Vagina (tissue), 2 donors: ENCODE measurements at places on chromosomes 4 and X.

GRCh38 chr4:80029364-80029763 is 43.7 kb downstream of the ANTXR2 start:
- no peak for DNase-seq

DNA sequence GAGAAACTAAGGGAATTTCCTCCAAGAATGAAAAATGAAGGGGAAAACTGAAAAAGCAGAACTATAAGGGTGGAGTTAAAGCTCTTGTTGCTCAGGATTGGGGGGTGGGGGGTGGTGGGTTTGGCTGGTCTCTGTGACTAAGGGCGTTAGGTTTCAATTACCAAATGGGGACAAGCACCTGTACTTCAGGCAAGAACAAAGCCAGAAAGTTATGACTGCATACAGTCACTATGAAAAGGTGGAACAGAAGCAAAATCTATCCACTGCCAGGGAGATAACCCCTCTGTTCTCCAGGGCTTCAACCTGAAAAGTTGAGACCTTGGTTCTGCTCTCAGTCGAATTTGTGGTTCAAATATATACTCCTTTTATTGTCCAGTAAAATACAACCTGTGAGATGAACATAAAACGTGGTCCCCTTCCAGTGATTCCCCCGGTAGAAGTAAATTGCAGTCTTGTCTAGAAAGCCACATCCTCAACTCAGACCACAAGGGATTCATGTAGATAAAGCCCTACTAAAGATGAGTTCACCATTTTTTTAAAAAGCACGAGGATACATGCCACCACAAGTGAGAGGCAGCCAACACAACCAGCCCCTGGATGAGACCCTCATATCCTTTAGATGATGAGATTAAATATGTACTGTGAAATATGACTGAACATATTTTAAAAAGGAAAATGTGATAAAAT is 257.1 kb upstream of the RPS6KA3 start:
- no peak for DNase-seq

DNA sequence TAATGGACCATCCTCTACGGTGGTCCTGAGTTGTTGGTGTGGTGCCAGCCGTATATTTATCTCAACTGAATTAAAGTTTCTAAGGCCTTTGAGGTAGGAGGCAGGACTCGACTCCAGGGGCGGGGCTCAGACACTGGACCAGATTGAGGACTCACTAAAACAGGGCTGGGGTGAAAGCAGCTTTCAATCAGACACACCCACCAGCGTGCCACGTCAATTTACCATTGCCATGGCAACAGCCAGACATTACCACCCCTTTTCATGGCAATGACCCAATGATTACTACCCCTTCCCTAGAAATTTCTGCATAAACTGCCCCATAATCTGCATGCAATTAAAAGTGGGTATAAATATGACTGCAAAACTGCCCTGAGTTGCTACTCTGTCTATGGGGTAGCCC is 6.7 kb upstream of the TLR1 start:
- DNase-seq, result no peak

DNA sequence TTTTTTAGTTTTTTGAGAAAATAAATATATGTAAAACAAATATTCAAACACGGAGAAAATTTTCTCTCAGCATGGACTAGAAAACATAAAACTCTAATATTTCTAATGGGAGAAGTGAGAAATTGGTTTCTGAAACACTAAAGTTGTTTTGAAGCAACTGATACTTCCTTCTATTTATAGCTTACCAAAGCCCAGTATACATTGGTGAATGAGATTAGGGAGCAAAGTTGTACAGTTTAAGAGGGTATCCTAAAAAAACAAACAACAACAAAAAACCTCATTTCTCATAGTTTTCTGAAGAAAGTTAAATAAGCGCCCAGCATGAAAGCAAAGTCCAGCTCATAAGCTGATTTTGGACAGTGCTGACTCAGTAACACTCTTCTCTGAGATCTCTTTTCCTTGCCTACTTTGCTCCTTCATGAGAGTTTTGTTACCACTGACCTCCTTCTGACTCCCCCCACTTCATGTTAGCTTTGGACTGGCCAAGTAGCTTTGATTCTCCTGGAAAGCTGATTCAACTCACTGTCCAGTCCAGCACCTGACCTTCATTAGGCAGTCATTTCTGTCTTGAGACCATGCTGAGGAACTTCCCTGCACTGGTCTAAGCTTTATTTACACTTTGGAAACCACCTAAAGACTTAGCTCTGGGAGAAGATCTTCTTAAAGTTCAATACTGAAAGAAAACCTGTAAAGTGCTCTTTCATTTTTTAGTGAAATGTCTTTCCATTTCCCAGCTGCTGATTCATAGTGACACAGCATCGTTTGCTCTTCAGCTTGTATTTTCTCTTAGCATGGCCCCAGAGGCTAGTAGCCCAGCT is 21.8 kb upstream of the P2RY10 start:
- no peak for DNase-seq

DNA sequence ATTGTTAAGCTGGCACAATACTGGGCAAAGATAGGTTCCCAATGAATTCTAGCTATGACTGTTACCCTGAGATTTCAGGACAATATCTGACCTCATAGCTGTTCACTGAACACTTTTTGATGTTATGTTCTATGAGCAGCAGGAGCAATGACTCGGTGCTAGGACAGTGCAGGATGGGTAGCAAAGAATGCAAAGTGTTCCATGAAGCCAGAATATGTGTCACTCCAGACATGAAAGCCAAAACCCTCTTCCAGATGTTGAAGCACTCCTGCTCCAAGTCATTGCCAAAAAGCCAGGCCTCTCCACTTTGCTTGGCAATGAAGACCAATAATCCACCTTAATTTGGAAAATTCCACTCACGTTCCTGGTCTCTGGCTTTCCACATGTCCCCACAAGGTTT is 300.9 kb upstream of the CPEB2 start:
- no peak for DNase-seq

DNA sequence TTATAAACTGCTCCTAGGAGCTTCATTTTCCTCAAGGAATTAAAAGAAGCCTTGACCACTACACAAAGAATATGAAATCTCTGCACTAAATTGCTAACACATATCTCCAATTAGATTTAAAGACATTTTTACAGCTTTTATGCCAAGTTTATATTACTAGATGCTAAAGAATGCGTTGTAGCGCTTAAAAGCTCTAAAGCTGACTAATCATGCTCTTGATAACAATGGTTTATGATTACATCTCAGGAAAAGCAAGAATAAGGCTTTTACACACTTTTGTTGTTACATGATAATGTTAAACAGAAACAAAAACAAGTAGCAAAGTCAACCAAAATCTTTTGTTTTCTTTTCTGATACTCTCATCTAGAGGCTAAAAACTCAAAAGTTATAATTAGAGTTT is 44.7 kb downstream of the SLC10A7 start:
- no peak for DNase-seq

DNA sequence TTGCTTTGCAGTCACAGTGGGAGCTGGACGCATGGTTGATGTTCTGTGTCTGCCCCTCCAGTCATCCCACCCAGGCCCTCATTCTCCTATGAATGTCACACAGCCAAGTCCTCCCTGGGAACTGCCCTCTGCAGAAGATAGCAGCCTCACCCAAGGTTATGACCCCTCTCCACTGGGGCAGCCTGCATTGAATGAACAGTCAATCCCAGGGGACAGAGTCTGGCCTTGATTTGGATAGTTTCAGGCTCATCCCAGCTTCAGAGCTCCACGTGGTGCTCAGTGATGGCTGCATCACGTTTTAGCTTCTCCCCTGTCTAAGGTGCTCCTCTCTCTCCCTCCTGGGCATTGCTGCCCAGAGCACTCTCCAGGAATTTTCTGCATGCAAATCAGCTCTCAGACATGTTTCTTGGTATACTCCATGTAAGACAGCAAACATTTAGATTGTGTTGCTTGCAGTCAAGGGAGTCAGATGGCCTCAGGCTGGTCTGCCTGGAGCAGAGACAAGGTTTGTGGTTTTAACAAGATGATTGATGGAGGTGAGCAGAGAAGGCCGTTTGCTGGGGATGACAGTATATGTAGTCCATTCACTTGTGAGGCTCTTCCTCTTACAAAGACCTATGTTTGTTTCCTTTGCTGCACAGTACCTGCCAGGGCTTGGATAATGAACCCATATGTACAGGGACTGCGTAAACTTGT is 56.1 kb upstream of the MSX1 start:
- no peak for DNase-seq

- no peak for DNase-seq
Measured at GRCh38 chr4:14022456-14022855, 394.9 kb upstream of the BOD1L1 start.

DNA sequence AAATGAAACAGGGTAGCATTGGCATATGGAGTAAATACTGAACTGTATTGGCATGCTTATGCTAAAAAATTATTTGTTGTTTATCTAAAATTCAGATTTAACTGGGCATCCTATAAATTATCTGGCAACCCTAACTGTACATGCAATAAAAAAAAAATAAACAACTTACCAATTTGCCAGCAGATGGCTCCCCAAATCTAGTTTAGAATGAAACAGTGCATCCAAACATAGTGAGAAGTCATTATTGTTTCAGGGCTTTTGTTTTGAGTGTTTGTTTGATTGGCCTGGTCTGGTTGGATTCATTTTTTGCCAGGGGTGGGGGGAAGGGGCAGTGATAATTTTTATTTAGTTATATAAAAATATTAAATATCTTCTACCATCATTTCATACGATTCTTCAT is 12.8 kb upstream of the NSUN7 start:
- DNase-seq, result no peak

- DNase-seq, result no peak
Measured at GRCh38 chr4:74540193-74540592, 95.3 kb downstream of the AREG start.

- no peak for DNase-seq
Measured at GRCh38 chrX:38163193-38163592, 57.5 kb downstream of the SRPX start.

DNA sequence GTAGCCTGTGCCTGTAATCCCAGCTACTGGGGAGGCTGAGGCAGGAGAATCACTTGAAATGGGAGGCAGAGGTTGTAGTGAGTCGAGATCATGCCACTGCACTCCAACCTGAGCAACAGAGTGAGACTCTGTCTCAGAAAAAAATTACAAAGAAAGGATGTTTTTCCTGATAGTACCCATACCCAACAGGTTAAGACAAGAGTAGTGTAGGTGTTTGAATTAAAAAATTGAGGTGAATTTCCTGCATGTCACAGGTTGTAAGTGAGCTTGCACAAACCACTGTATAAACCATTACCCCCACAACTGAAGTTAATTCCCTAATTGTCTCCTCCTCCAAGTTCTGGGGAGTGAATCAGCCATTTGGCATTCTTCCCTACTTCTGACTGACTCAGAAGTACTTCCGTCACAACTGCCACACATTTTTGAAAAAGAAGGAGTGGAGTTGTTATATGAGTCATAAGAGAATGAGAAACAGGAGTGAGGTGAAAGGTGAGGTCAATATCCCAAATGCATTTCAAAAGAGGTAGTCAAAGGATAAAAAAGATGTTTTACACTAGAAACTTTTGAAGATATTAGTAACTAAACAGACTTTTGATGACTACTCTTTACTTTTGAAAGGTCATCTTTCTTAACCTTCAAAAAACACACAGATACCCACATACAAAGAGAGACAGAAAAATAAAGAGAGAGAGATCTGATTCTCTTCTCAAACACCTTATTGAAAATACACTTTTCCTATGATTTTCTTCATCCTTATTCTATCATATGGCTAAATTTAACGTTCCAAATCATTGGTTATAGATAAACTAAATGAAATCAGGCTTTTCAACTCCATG is 134.5 kb downstream of the BTC start:
- no peak for DNase-seq

DNA sequence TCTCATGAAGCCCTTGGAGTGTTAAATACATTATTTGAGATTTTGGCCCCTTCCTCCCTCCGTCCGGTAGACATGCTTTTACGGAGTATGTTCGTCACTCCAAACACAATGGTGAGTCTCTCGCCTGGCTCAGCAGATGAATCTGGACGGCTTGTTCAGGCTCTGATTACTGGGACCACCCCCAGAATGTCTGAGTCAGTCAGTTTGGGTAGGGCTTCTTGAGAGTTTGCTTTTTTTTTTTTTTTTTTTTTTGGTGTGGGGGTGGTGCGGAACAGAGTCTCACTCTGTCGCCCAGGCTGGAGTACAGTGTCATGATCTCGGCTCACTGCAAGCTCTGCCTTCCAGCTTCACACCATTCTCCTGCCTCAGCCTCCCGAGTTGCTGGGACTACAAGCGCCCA is 62.4 kb upstream of the MSANTD1 start:
- no peak for DNase-seq

- DNase-seq, result no peak
Measured at GRCh38 chr4:39354254-39354552, 12.0 kb downstream of the RFC1 start.

DNA sequence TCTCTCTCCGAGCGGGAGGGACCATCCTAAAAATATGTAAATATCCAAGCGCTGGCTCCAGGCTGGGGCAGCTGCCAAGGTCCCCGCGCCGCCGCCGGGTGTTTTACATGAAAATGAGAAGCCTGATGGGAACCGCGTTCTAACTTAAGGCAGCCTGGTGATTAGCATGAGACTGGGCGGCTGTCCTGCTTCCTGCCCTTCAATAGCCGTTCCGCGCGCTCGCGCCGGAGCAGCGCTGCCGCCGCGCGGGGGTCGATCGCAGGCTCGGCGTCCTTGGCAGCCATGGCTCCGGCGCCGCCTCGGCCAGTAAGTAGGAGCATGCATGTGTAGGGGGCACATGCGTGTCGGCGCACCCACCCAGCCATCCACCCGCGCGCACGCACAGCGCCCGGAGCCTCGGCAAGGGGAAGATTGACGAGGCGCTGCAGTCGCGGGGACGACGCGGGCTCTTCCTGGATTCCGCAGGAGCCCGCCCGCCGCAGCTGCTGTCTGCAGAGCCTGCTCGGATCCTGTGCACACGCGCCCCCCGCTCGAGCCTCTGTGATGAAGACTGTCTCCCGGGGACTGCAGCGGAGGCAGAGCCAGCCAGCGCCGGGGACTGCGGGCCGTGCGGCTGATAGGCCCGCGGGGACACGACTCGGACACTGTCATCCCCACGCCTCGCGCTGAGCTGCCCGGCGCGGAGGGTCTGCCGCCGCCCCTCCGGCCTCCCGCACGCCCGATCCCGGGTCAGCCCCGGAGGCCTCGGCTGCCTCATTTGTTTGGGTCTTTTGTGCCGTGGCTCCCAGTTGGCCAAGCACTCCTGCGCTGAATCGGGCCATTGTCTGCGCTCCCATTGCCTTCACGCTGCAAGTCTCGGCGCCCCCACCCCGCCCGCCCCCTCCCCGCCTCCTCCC is 734 bp downstream of the STOX2 start:
- DNase-seq, result no peak

DNA sequence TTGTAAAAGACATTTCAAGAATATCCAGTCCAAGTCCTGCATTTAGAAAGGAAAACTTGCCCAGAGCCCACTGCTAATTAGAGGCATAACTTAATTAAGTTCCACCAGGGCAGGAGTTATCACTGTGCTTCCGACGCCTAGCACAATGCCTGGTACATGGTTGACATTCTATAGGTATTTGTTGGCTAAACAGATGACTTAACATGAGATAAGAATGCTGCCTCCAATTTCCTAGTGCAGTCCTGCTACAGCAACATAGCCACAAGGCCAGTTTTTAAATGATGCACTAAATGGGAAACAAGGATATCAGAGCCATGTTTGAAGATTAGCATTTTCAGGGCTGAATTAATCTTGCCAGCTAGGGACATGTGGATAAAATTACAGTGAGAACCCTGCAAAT is 164.1 kb downstream of the RASL11B start:
- no peak for DNase-seq
